ENCODE measurements at places on chromosomes 12 and 14.

DNA sequence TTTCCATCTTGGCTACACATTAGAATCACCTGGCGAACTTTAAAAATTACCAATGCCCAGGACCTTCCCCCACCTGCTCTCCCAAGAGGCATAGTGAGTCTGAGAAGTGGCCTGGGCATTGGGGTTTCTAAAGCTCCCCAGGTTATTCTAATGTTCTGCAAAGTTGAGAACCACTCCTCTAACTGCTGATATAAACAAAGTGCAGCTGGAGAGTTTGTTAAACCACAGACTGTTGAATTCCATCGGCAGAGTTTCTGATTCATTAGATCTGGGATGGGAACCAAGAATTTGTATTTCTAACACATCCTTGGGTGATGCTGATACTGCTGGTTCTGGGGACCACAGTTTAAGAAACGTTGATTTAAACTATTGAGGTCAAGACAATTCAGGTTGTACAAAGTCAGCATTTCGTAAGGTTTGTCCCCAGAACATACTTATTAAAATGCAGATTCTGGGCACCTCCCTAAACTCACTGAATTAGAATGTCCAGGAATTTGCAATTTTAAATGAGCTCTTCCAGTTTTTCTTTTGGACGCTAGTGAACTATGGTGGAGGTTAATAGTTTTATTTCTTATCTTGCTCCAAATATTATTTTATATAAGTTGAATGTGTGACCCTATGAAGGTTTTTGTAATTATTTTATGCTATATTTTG is 309.1 kb downstream of the NRXN3 start:
- no peak for DNase-seq

- no peak for DNase-seq
These were observed 134.9 kb upstream of the IFNG-AS1 start for GRCh38 chr12:67854351-67854750.

DNA sequence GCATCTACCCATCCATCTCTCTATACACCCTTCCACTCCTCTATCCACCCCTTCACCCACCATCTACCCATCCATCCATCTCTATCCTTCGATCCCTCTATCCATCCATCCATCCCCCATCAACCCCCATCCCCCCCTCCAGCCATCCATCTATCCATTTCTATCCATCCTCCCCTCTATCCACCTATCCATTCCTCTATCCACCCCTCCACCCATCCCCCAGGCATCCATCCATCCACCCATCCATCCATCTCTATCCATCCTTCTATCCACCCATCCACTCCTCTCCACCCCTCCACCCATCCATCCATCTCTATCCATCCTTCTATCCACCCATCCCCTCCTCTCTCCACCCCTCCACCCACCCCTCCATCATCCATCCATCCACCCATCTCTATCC is 17.5 kb upstream of the GPR132 start:
- DNase-seq: no peak

DNA sequence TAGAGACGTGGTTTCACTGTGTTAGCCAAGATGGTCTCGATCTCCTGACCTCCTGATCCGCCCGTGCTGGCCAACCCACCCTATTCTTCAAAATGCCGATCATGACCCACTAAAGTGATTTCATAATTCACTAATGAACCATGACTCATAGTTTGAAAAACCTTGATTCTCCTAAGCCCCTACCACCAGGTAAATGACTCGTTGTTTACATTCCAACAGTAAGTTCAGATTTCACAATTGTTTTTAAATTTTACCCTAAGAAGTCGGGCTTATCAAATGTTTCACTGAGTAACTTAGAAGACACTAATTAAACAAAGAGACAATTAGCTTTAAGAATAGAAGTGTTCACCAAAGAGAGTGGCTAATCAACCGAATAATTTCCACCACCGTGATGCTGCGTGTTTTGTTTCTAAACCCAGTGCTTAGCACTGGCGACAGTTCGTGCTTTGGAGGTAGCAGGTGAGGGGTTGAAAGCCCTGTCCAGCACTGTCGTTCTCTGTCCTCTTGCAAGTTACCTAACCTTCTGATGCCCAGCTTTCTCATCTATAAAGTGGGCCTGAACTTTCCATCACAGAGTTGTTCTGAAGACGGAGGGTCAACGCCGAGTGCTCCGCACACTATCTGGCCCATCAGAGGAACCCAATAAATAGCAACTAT is 136.5 kb downstream of the NTF3 start:
- no peak for DNase-seq

DNA sequence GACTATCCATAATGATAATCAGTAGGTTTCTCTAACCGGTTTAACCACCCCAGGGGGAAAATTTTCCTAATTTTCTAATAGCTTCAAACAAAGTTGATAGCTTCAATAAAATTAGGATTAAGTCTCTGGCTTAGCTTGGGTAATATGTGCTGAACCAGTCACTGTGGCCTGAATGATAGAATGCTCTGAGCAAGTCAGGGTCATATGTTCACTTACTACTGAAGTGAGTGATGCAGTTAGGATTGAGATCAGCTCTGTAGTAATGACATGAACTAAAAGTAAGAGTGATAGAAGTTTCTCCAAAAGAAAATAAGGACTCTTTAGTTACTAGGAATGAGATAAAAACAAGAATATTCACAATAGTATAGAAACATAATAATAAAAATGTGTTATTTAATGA is 32.6 kb downstream of the ETNK1 start:
- no peak for DNase-seq

GRCh38 chr12:89756194-89756584 is 47.6 kb upstream of the ATP2B1 start:
- DNase-seq: no peak

- peak; percentile 56 for DNase-seq
These were observed 3.9 kb downstream of the GZMH start for GRCh38 chr14:24605435-24606190.

- no peak for DNase-seq
These were observed 2.7 kb downstream of the ANO4 start for GRCh38 chr12:100797246-100797645.

DNA sequence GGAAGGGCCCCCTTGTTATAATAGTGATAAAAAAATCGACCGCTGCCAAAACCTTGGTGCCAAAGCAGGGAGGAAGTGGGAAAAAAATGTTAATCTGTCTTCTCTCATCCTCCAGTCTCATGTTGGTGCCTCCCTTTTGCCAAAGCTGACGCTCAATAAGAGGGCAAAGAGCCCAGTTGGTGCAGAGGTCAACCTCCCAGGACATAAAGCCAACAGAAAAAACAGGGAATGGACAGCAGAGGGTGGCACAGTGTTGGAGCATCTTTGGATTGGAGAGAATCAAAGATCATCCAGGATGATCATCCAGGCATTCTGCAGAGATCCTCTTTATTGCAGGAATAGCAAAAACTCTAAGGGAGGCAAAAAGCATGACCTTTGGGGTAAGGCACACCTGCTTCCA is 9.8 kb upstream of the TTC9 start:
- no peak for DNase-seq

DNA sequence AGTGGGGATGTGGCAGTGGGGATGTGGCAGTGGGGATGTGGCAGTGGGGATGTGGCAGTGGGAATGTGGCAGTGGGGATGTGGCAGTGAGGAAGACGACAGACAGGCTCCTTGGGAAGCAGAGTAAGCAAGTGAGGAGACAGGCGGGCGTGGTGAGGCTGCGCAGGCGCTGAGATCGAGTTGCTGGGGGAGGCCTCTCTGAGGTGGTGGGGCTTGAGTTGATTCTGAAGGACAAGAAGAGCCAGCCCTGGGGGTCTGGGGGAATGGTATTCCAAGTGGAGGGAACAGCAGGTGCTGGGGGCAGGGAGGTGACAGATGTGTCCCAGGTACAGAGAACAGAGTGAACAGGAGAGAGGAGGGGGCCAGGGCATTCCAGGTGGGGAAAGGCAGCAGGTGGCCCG is 33.8 kb upstream of the TSPAN9 start:
- DNase-seq: no peak

DNA sequence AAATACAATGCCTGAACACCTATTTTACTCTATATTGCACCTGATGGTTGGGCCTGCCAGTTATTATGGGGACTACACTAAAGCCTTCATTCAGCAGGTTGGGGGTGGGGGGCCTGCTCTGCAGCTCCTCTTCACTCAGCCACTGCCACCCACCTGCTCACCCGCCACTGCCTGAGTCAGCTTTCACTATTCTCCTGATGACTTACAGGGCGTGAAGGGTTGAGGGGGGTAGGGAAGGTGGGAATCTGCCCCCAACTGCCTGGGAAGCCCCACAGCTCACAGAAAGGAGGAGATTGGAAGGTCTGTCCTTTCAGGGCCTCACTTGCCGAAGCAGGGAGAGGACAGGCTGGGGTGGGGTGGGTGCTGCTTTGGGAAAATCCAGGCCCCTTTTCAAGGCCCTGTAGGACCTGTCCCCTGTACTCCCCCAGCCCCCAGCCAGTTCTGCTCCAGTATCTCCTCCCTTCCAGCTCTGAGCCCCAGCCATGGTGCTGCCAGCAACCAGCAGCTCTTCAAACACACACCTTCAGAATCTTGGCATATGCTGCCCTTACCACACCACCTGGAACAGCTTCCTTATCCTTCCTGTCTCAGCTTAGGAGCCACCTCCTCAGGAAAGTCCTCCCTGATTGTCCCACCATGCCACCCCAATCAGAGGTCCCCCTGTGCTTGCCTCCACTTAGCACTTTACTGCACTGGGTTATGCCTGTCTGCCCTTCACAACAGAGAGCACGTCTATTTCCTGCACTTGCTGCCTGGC is 33.1 kb downstream of the IRF2BPL start:
- no peak for DNase-seq

GRCh38 chr14:99435327-99435726 is 45.3 kb downstream of the SETD3 start:
- no peak for DNase-seq

GRCh38 chr12:27653661-27654060 is 42.6 kb upstream of the REP15 start:
- no peak for DNase-seq

GRCh38 chr12:79384551-79384950 is 306.2 kb downstream of the PAWR start:
- DNase-seq: no peak

DNA sequence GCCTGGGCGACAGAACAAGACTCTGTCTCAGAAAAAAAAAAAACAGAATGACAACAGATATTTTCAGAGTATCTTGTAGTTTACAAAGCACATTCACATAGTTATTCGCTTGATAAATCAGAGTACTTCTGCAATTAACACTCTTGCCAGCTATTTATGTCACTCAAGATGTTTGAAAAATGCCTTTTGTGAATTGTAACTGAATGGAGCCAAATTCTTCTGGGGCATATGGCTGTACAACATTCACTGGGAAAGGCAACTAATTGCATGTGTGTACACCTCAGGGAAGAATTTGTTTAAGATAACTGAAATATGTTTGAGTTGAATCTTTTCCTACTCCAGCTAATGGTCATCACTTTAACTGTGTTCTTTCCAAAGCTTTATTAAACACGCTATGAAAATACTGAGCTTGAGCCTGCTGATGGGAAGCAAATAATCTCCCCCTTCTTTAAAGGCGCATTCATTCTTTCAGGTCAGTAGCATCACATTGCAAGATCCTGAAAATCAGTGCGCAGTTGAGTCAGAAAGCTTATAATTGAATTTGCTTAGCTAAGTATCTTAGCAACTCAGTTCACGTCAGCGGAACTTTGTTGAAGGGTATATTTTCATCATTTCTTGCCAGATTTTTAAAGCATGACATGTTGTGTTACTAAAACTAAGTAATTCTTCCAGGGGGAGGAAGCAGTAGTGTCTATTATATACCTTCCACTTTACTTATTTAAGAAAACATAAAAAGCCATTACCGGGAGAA is 66.6 kb downstream of the SINHCAF start:
- no peak for DNase-seq

DNA sequence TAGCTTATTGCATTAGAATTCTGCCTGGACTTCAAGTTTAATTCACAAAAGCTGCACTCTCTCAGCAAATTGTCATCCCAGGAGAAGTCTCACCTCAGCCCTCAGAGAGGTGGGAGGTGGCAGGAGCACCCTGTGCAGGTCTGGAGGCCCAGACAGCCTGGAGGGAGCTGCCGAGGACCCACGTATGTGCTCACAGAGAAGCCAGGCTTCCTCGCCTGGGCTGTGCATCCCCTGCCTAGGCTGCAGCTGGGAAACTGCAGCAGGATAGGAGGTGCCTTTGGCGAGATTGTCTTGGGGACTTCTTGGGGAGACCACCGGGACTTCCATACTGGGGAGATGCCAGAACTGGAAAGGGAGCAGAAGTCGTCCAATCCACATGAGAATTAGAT is 8.8 kb downstream of the CPNE6 start:
- DNase-seq: no peak

GRCh38 chr12:126830778-126831680 is 1435.9 kb upstream of the TMEM132C start:
- no peak for DNase-seq

GRCh38 chr12:22164139-22164538 is 118.1 kb downstream of the CMAS start:
- DNase-seq: no peak

GRCh38 chr12:117367006-117367638 is 5.7 kb upstream of the NOS1 start:
- peak; percentile 6 for DNase-seq

GRCh38 chr12:11650286-11651281 is 1.1 kb downstream of the ETV6 start:
- DNase-seq: no peak

- DNase-seq: no peak
These were observed 242.5 kb downstream of the FBXL14 start for GRCh38 chr12:1351926-1352325.

DNA sequence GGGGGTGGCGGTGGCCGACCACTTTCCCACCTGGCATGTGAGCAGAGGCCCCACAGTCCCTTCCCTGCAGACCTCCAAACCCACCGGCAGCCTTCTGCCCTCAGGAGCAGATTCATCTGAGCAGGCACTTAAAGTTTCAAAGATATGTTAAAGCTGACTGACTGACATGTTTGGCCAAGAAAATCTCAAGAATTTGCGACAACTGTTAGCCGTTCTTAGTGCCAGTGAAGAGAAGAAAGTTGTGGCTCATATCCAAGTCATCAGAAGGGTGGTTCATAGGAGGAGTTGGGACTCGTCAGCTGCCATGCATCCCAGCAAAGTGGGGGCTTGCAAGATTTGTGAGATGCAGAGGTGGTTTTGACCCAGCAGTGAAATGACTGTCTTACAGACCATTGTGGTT is 27.2 kb downstream of the ELK3 start:
- DNase-seq: no peak

All from stimulated activated CD4-positive, alpha-beta T cell treated with anti-CD3 and anti-CD28 coated beads, Interleukin-2, amount 100 ng/mL, for 4 hours (primary cell).